Endothelial cell of umbilical vein (primary cell): ENCODE measurements at places on chromosomes 13 and 19.

- DNase-seq: no peak
Measured at GRCh38 chr19:39796000-39796498, 17.4 kb downstream of the LEUTX start.

DNA sequence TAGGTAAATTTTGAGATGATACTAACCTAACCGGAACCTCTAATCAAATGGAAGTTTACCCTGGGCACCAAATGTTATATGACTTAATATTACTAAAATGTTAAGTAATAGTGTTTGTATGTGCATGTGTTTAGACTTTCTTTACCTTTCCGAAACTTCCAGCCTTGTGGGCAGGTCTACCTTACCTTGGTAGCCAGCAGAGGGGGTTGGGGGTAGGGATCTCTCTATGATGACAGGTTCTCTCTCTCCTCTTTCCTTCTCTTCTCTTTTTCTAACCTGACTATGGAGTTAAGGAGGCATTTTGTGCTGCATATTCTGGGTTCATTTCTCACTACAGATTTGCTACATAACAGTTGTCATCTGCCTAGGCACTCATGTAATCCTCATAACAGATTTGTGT is 6.8 kb upstream of the FRY start:
- DNase-seq: no peak

DNA sequence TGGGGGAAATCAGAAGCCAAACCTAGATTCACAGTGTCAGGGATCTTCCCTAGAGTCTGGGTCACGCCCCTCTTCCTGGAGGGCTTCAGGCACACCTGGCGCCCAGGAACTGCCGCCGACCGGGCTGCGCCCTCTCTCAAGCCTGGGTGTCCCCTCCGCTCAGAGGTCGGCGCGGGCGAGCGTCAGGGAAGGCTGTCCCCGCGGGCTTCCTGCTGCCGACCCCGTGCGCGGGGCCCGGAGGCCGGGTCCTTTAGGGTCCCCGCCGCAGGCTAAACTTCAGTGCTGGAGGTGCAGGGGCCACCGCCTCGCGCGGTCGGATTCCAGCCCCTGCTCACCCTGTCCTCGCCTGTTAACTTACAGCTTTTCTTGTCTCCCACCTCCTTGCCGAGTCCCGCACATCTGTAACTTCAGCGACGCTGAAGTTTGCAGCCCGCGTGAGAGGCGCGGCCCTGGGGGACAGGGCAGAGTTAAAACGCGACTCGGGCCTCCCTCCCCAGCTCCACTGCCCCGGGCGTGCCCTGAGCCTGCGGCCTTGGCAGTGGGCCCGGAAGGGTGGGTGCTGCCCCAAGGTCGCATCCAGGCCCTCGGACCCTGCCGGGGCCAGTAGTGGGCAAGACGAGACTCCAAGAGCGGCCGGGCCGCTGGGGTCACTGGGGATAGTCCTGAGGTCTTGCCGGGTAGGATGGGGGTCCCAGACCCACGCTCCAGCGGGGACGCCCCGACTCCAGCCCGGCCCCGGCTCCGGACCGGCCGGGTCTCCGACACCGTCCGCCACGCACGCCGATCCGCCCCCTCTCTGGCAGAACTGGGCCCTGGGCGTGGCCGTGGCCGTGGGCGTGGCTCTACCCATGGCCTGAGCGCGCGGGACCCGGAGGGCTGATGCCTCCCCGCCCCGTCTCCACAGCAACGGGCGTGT is 95.6 kb upstream of the ZNF98 start:
- DNase-seq: no peak

- DNase-seq: no peak
Measured at GRCh38 chr19:30663611-30664174, 291.5 kb downstream of the ZNF536 start.

- DNase-seq: peak; percentile 97
Measured at GRCh38 chr19:18021121-18021755, 13.3 kb downstream of the ARRDC2 start.

DNA sequence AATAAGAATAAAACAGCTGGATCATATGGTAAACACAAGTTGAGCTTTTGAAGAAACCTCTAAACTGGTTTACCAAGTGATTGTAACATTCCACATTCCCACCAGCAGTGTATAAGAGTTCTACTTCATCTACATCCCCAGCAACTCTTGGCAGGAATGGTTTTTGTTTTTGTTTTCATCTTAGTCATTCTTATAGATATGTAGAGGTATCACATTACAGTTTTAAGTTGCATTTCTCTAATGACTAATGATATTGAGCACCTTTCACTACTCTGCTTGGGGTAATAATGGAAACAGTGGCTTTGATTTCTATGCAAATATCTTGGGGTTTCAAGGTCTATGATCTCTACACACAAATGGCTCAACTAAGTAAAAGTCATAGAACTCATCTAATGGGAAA is 614.5 kb downstream of the TBC1D4 start:
- peak; percentile 7 for DNase-seq

DNA sequence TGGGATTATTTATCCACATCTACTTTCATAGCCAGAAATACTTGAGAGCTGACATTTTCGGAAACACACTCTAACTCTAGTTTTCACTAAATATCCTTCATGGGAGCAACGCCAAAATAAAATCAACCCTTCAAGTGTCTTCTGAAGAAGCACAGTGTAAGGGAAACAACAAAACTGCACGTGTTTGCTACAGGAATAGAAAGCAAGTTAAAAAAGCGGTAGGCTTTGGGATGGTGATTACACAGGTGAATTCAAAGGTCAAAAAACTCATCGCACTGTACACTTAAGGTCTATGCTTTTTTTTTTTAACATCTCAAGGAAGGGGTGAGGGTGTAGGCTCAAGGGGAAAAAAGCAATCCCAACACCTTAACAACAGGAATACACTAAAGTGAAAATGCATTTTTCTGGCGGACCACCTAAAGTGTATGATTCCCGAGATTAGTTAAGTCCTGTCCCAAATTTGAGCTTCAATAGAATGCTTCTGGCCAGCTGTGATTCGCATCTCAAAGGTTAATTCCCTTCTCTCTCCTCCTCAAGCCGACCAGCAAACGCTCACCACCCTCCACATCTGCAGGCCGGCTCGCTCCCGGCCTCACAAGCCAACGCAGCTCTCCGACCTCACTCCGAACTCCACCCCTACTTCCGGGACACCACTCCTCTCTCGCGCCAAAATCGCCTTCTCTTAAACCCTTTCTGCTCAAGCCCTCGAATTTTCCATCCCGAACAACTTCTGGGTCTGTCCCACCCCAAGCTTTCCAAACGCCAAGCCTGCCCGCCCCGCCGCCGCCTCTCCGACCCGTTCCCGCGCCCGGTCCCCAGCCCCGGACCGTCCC is 1.1 kb downstream of the ARGLU1 start:
- peak; percentile 61 for DNase-seq

GRCh38 chr19:53906211-53907192 is 2.6 kb upstream of the CACNG7 start:
- no peak for DNase-seq

- no peak for DNase-seq
Measured at GRCh38 chr13:23147827-23148226, 33.0 kb upstream of the SGCG start.

DNA sequence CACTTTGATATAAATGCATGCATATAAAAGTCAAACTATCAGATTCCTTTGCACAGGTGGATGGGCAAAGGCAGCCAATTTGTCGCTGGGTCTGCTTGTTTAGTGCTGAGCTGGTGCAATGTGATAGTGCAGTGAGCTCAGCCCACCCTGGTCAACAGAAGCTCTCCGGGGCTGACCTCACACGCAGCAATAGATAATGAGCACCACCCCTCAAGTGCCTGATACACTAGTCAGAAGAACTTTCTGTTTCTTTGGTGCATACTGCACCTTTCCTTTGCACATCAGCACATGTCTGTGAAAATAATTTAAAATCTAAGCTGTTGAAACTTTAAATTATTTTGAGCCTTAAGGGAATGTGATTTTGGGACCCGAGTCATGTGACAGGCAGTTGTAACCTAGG is 20.2 kb downstream of the ATP8A2 start:
- no peak for DNase-seq

GRCh38 chr19:46944918-46945628 is 74.6 kb upstream of the NPAS1 start:
- peak; percentile 54 for DNase-seq

GRCh38 chr19:45137179-45137761 is 23.5 kb downstream of the NKPD1 start:
- DNase-seq: no peak

DNA sequence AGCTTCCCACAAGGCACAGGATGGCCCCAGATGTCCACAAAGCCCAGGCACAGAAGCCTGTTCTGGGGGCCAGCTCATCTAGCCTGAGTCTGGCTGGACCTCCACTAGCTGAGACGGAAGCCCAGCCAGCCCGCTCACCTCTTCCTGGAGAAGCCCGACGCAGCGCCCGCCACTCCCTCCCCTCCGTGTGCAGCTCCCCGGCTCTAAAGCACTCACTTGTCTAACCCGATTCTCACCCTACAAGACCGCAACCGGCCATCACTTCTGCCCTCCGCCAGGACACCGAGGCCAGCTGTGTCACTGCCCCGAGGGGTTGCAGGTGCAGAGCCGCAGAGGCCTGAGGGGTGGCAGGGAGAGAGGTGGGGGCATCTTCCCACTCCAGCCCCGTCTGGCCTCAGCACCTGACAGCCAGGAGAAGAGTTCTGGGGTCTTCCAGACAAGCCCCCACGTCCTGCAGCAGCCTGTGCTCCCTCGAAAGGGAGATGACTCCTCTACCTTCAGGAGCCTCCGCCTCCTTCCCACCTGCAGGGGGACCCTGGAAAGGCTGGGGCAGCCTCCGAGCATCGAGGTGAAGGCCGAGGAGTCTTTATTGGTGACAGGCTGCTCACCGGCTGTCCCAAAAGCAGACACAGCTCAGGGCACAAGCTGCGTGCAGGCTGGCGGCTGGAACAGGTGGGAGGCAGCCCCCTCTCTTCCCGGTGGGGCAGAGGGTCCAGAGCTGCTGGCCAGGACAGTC is 5.9 kb upstream of the DIRAS1 start:
- no peak for DNase-seq

DNA sequence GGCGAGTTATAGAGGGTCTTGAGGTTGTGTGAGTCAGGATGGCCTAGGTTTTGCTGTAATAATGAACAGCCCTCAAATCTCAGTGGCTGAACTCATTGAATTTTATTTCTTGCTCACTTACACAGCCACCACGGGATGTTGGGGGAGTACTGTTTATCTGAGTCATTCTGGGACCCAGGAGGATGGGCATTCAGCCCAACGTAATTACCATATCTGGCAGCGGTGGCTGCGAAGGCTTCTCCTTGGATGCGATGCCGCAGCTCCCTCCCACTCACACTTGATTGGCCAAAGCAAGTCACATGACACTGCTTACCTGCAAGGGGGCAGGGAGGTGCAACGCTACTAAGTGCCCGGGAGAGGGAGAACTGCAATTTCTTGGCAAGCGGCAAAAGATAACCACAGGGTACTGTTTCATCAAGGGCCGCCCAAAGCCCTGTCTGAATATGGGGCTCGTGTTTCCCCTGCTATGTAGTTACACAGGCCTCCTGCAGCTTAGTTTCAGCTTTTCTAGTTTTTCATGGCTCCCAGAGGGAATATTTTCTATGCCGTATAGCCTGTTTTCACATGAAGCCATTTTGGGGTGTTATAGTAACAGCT is 19.9 kb downstream of the ZSWIM9 start:
- no peak for DNase-seq

- DNase-seq: no peak
Measured at GRCh38 chr19:17249887-17250548, 4.3 kb upstream of the NR2F6 start.

DNA sequence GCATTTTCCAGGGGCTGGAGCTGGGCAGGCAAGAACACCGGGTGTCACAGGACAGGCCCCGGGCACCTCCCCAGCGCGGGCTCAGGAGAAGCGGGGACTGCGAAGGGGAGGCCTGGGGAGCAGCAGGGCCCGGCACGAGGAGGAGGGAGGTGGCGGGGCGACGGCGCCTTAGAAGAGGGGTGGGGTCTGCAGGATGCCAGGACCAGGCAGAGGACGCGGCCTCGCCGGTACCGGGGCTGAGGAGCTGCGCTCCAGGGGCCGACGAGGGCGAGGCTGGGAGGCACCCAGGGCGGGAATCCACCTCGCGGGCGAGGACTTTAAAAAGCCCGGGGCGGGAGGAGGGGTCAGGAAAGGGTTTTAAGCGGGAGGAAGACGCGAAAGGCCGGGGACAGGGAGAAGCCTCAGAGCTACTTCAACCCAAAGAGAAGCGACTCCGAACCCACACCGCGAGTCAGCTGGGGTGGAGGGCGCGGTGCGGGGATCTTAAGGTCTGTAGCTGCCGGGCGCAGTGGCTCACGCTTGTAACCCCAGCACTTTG is 665 bp downstream of the ZNF347 start:
- peak; percentile 18 for DNase-seq

DNA sequence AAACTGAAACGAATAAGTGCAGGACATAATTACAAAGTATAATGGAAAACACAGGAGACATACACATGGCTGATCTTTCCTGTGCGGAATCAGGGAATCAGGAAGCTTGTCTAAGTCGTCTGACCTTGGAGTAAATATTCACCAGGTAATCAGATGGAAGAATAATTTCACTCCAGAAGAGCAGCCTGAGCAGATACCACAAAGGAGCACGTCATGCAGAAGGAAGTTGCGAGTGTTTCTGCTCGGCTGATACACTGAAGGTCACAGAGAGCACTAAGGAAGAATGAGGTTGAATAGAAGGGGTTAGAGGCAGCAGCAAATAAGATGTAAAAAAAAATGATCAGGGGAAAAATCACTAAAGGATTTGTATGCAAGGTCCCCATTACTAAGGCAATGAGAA is 122.3 kb upstream of the GPC6 start:
- DNase-seq: no peak

DNA sequence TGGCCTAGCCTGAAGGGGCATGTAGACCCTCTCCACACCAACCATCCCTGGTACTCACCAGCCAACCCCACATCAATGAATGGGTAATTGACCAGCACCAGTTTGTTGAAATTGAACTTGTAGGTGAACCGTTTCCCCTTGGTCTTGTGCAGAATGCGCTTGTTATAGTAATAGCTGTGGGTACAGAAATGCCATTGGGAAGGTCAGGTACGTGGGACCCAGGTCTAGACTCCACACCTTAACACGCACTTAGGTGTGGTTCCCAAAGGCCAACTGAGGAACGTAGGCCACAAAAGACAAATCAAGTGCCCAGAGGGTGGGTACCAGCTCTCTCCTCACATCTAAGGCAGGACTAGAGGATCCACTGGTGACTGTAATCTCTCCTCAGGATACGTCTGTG is 5.2 kb downstream of the ERF start:
- DNase-seq: no peak

DNA sequence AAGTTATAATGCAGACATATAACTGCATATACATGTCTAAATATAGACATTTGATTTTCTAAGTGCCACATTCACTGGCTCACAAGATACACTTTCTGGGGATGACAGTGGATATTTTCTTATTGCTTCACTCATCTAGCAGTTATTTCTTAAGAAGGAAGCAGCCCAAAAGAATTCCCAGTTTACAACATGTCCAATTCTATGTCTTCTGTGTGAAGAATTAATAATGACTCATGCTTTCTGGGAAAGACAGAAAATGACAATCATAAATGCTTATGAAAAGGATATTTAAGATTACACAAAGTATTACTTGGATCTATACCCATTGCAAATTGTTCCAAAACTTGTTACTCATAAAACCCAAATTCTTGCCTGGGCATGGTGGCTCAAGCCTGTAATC is 543.4 kb downstream of the SUCLA2 start:
- no peak for DNase-seq

- no peak for DNase-seq
Measured at GRCh38 chr13:36685927-36686326, 12.1 kb downstream of the SERTM1 start.

GRCh38 chr13:102548811-102549210 is 48.0 kb upstream of the TPP2 start:
- no peak for DNase-seq

- no peak for DNase-seq
Measured at GRCh38 chr19:56690670-56691069, 19.1 kb upstream of the ZNF835 start.

GRCh38 chr13:110642291-110642981 is 27.1 kb downstream of the NAXD start:
- no peak for DNase-seq
